Astrocyte of the spinal cord (primary cell): ENCODE measurements at places on chromosomes 7 and 10.

DNA sequence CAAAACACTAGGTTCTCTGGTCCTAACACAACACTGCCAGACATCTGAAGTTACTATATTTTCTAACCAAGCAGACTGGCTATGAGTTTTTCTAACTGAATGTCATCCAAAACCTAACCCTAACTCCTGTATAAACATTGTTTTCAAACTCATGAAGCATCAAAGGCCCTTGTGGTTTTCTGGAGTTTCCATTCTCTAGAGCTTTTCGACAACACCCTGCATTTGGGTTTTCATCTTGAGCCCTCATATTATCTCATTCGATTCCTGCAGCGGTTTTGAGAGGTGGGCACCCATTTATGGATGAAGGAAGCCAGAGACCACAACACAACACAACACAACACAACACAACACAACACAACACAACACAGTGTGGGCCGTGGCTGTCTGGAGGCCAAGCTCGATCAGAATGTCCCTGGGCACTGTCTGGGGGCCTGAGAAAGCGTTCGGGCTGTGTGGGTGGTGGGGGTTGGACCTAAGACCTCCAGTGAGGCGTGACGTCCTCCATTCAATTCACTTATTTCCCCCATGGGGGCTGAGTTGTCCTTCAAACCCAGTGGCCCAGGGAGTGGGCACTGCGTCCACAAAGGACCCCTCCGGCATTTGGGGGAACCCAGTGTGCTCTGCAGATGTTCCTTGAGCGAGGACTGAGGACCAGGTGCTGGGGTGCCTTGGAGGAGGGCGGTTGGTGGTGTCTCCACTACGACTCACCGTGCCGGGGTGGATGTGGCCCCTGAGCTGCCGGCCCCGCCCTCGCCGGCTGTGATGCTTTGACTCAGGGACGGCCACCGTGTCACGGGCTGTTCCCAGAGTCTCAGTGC lies 490.4 kb downstream of the DNAJB6 start:
- DNase-seq: no peak

- no peak for DNase-seq
Observed at GRCh38 chr10:119443970-119444660, 98.4 kb downstream of the RGS10 start.

DNA sequence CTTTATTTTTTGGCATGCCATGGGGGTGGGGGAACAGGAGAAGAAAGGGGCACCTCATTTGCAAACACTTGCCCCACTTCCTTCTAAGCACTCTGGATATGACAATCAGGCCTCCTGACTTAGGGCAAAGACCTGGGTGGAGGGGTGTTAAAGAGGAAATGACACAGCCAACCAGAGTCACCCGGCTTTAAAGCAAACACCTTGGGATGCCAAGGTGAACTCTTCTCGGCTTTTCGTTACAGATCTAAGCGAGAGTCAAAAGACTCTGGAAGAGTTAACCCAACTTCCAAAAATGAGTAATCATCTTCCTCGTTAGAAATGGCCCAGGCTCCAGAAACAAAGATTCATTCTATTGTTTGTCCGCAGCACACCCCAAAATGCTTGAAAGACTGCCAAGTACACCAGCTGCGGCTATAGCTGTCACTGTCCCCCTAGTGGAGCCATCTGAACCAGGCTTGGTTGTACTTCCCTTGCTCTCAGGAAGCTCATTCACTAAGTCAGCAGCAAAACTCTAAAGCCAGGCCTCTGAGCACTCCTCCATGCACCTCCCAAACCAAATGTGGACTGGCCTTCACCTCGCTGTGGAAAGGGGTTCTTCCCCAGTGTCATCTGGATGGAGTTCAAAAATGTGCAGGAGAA lies 24.8 kb downstream of the FAM53B start:
- peak; percentile 53 for DNase-seq

DNA sequence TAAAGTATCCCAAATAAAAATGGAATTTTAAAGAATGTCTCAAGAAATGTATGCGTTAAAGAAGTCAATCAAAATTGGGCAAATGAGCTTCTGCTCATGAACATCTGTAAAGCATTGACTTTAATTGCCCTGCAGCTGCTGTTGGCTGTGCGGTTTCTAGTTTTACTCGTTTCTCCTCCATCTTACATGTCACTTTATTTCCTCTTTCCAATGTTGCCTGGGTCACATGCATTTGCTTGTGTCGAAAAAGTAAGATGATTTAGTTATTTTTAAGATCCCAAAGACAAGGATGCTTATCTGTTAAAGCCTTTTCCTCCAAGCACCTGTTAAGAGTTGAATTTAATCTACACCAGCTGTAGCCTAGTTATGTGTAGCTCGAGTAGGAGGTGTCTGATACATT lies 310.4 kb downstream of the EXOC4 start:
- DNase-seq: no peak

- no peak for DNase-seq
Observed at GRCh38 chr7:75847707-75848106, 31.1 kb upstream of the RHBDD2 start.

DNA sequence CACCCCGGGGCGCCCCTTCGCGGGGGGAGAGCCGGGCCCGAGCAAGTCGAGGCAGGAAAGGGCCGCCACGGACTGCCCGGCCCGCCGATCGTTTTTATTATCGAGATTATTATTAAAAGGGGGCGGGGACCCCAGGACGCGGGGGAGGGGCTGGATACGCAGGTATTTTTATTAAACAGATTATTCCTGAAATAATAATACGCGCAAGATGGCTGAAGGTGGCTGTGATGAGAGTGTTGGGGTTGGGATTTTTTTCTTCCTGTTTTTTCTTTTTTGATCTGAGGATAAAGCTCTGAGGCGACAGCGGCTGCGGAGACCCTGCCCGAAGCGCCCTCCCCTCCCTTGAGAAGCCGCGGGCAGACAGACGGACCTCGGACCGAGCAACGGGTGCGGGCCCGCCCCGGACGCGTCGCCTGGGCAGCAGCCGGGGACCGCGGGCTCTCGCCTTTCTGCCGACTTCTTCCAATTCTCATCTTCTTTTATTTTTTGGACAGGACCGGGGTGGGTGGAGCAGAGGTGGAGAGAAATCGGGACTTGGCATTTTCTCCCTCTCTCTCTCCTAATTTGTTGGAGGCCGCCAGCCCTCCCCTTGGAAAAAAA lies 1.4 kb upstream of the TRIM8 start:
- peak; percentile 60 for DNase-seq

DNA sequence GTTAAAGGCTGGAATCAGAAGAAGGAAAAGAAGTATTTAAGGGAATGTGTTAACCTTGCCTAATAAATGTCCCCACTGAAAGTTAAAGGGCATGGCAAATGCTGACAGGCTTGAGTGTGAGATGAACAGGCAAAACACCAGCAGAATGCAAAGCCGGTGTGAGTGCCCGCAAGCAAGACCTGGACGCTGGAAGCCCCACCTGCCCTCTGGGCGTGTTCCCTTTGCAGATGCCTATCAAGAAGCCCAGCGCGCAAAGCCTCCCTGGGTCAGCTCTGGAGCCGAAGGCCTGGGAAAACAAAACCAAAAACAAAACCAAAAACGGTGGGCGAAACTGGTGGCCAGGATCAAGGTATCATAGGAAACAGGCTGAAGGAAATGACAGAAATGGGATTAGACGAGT lies 200.3 kb downstream of the SFMBT2 start:
- DNase-seq: no peak

DNA sequence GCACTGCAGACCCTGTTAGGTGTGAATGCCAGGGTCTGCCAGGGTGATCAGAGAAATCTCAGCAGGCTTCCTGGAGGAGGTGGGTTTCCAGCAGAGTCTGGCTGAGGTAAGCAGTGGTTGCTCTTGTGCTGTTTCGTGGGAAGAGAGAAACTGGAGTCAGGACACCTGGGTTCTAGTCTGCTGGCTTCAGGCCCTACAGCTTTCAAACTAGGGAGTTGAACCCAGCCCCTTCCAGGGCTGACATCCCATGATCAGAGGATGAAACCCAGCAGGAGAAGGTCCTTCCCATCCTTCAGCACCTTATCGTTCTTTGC lies 116.8 kb downstream of the CDH23 start:
- DNase-seq: no peak
